ENCODE measurements at places on chromosomes 5 and 9. TPM values are rescaled to one million over a fixed set of nuclear protein-coding genes. Genes with fewer than 3 reads are reported as not detected.

The SPTAN1 gene
- 136 TPM for polyA plus RNA-seq

DNA sequence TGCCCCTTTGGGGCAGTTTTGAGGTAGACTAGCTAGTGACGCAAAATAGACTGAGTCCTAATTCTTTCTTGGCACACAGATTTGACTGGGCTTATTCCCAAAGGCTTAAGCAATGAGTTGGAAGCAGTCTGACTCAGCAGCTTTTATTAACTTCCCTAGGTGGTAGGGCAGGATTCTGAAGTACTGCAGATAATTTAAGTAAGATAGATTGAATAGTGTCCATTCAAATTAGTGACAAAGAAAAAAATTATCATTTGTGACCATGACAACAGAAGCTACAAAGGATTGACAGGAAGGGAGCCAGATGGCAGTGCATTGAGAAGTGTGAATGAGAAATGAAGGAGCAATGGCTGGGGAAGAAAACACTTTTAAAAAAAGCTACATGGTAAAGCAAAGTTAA, 649.4 kb downstream of the CDH9 start:
- no peak for DNase-seq

GRCh38 chr9:78666818-78667414, 370.0 kb downstream of the PSAT1 start:
- DNase-seq: no peak

The DAPK1 gene
- polyA plus RNA-seq: 28.1 TPM

DNA sequence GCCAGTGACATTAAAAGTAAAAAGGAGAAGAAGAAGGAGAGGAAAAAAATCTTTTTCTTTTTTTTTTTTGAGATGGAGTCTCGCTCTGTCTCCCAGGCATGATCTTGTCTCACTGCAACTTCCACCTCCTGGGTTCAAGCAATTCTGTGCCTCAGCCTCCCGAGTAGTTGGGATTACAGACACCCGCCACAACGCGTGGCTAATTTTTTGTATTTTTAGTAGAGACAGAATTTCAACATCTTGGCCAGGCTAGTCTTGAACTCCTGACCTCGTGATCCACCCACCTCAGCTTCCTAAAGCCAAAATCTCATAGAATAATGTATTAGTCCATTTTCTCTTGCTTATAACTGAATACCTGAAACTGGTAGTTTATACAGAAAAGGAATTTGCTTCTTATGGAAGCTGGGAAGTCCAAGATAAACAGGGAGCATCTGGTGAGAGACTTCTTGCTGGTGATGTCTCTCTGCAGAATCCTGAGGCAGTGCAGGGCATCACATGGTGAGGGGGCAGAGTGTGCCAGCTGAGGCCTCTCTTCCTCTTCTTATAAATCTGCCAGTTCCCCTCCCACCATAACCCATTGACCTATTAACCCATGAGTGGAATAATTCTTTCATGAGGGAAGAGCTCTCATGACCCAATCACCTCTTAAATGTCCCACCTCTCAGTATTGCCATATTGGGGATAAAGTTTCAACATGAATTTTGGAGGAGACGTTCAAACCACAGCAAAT, 466.3 kb downstream of the GADD45G start:
- no peak for DNase-seq

DNA sequence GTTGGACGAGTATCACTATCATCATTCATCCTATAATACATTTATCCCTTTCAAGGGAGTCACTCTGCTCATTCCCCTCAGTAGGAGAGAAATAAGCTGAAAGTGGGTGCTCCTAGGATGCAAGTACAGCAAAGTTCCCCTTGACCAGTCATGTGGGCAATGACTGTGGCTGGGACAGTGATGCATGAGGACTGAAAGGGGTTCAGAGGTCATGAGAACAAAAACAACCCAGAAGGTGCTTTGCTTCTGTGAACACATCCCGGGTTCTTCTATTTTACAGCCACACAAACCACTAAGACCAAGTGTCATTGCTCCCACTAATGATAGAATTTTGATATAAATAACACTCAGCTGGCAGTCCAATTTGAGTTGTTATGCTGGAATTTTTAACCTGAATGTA, 177.8 kb upstream of the ADCY2 start:
- DNase-seq: no peak
